RPMI7951 (cell line): ENCODE measurements at places on chromosomes 5 and 9. TPM values are rescaled to one million over a fixed set of nuclear protein-coding genes. Genes with fewer than 3 reads are reported as not detected.

Gene RPS14
- 2,147 and 2,510 TPM in 2 replicates for total RNA-seq

Gene PCDHB11
- 0.12 and 0.20 TPM in 2 replicates for total RNA-seq

Gene UBQLN1
- total RNA-seq, result 75.7 and 80.2 TPM in 2 replicates

Gene NTNG2
- total RNA-seq, result 0.36 and 1.6 TPM in 2 replicates

Gene FYB1
- 0.60 and 0.68 TPM in 2 replicates for total RNA-seq

Gene EQTN
- total RNA-seq, result not detected in 2 replicates

Gene EIF4E1B
- not detected in 2 replicates for total RNA-seq

Gene ZNF169
- 1.2 and 2.2 TPM in 2 replicates for total RNA-seq

Gene C8G
- not detected in 2 replicates for total RNA-seq

Gene SPATA9
- 0.36 TPM in 1 of 2 replicates, not detected in the other for total RNA-seq

Gene CTXN3
- not detected in 2 replicates for total RNA-seq

Gene TTC16
- not detected in 2 replicates for total RNA-seq

Gene DIRAS2
- not detected in 2 replicates for total RNA-seq
